ENCODE measurements at places on chromosomes 4 and X.
A peak's percentile ranks its signal among the peaks of the same experiment; 100 is the strongest.

- DNase-seq: peak; percentile 21
Observed at GRCh38 chr4:64713256-64713840, 304.1 kb upstream of the TECRL start.

DNA sequence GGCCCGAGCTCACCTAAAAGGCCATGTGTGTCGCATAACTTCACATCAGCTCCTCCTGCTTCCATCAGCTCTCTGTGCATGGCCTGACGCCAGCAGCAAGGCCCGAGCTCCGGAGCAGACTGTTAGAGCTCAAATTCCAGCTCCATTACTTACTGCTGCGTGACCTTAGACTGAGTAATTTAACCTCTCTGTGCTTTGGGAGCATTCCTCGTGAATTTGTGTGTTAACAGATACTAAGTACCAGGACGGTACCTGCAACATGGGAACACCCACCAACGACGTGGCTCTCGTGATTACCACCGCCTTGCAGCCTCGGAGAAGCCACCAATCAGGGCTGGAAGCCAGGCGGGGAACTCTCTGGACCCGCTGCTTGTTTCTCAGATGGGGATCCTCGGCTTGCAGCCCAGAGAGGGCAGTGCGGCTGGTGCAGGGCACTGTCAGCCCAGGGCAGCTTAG, 12.9 kb downstream of the LETM1 start:
- no peak for DNase-seq

DNA sequence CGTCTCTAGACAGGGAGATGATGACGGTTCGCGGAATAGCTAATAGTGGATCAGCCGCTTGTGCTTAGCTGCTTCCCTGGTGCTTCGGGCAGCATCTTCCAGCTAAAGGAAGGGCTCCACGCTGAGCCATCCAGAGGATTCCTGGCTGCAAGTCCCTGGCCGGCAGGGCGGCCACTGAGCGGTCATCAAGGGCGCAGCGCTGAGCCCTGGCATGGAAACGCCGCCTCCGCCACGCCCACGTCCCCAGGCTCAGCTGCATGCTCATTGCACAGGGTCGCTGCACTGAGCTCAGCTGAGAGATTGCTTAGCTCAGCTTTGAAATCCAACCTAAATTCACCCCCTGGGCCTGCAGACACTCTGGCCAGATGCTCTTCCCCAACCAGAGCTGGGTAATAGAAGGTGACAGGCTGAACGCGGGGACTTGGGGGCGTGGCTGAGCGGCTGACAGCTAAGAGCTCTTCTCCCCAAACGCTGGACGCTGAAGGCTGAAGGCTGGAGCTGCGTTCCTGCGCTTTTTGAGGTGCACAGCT, 118.2 kb upstream of the KIT start:
- DNase-seq: peak; percentile 82

- no peak for DNase-seq
Observed at GRCh38 chr4:158346576-158346975, 136.3 kb downstream of the TMEM144 start.

- DNase-seq: no peak
Observed at GRCh38 chrX:39679497-39680157, 418.1 kb downstream of the BCOR start.

DNA sequence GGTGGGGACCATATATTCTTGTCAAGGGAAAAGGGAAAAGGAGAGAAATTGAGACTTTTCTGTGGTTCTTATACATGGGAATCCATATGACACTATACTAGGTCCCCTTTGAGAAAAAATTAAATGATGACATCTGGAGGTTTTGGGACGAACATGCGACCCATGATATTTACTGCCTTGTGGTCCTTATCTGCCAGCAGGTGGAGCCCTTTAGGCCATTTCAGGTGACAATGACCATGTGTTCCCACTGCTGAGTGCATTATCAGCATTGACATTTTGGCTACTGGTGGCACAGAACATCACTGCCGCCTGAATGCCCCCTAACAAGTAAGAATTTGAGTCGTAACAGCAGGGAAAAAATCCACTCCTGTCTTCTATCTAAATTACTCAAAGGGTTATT, 843.4 kb downstream of the FSTL5 start:
- DNase-seq: no peak

DNA sequence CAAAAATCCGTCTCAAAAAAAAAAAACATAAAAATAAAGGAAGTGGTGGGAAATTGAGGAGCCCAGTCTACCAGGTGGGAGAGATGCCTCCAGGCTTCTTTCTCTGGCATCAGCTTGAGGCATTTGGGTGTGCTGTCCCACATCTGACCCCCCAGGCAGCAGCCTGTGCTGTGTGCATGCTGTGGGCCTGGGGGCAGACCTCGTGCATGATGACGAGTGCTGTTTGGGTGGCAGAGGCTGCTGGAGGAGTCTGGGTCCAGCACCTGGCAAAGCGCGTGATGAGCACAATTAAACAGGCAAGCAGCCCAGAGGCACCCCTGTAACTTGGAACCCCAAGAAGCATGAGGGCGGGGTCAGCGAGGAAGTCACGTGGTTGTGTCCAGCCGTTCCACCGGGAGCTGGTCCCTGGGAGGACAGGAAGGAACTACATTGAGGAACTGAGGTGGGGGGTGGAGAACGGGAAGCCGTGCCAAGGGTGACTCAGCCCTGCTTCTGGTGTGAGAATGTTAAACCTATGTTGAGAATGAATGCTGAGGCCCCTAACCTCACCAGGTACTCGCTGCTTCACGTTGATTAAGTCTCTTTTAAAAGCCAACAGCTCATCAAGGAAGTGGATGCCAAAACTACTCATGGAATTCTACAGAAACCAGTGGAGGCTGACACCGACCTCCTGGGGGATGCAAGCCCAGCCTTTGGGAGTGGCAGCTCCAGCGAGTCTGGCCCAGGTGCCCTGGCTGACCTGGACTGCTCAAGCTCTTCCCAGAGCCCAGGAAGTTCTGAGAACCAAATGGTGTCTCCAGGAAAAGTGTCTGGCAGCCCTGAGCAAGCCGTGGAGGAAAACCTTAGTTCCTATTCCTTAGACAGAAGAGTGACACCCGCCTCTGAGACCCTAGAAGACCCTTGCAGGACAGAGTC, 6.1 kb downstream of the TACC3 start:
- DNase-seq: no peak

GRCh38 chrX:129779747-129780146, at the start of gene SASH3:
Gene SASH3, plus strand, starts transcription at chrX:129779949. Its CDS starts 149 bp downstream, at chrX:129780098.
- DNase-seq: no peak

DNA sequence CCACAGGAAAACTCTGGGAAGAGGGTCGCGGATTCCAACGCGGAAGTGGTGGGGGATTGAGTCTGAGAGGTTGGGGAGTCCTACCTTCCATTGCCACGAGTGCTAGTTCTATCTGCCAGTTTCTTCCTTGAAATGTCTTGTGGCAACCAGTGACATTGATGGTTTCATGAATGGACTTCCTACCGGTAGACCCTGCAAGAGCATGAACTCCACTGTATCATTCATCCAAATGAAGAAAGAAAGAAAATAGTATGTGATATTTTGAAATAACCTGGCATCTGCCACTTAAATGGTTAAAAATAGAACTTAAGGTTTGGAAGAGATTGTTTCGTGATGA, 1.1 kb upstream of the SLC10A7 start:
- DNase-seq: peak; percentile 2

GRCh38 chr4:6619466-6620255, 20.8 kb upstream of the MRFAP1 start:
- no peak for DNase-seq

DNA sequence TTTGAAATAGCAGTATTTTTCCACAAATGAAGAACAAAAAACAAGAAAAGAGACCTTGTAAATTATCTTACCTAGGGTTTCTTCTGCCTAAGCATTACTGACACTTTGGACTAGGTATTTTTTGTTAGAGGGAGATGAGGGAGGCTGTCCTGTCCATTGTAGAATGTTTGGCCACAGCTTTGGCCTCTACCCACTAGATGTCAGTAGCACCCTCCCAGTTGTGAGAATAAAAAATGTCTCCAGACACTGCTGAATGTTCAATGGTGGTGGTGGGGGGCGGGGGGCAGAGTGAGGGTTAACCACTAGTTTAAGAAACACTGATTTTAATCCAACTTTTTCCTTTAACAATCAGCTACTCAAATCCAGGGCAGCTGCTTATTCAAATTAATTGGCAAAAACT, 25.8 kb downstream of the OTUD4 start:
- DNase-seq: peak; percentile 1

DNA sequence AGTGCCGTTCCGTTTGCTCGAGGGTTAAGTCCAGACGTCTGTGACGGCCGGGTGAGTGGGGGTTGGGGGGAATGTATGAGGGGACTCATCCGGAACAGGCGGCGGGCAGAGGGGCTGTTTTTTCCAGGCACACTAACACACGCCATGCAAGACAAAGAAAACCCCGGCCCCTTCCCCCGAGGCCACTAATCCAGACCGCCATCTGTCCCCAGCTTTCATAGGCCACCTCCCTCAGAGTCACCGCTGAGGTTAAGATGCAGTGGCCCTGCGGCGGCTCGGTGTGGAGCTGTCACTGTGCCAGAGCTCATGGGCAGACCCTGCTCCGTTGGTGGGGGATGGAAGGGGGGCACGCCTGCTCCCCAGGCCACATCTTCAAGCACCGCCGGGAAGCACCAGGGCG, 34.1 kb downstream of the SORCS2 start:
- no peak for DNase-seq

DNA sequence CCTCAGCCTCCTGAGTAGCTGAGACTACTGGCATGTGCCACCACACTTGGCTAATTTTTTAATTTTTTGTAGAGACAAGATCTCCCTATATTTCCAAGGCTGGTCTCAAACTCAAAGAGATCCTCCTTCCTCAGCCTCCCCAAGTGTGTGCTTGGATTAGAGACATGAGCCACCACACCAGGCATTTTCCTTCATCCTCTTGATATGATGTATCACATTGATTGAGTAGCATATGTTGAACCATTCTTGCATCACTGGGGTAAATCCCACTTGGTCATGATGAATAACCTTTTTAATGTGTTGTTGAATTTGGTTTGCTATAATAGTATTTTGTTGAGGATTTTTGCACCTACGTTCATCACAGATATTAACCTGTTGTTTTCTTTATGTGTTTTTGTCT, 24.2 kb upstream of the PPM1K start:
- no peak for DNase-seq

GRCh38 chr4:169024762-169025161, 14.7 kb upstream of the CBR4 start:
- no peak for DNase-seq

GRCh38 chr4:82898322-82899243, 2.0 kb upstream of the THAP9 start:
- DNase-seq: peak; percentile 11

GRCh38 chrX:52416816-52417215, 48.0 kb downstream of the XAGE2 start:
- no peak for DNase-seq

DNA sequence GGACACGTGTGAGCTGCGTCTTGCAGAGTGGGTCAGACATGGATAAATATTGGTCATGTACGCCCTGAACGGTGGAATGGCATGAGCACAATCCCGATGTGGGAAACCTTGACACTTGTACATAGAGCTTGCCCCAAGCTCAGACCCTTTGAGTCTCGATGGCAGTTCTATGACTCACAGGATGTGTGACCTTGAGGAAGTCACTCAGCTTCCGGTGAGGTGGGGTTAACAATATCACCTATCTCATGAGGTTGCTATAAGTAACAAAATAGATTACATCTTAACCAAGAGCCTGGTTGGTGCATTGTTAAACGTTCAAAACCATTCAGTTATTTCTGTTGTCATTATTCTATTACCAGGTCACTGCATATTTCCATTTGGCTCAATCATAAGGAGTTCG, 109.1 kb upstream of the TBL1X start:
- no peak for DNase-seq

- no peak for DNase-seq
Observed at GRCh38 chr4:156378033-156378665, 424.5 kb upstream of the CTSO start.

DNA sequence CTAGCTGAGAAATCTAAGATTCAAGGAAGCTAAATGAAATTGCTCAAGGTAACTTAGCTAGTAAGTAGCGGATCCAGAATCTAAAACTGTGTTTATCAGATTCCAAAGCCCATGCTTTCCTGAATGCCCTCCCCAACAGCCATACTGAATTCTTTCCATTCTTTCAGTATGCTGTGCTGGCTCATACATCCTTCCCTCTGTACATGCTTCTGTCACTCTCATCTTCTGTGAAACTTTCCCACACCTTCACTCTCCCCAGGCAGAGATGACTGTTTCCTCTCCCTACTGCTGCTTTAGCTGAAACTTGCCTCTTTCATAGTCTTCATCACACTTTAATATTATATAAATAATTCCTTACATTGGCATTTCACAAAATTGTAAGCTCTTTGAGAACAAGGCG, 39.3 kb upstream of the SMARCAD1 start:
- no peak for DNase-seq

DNA sequence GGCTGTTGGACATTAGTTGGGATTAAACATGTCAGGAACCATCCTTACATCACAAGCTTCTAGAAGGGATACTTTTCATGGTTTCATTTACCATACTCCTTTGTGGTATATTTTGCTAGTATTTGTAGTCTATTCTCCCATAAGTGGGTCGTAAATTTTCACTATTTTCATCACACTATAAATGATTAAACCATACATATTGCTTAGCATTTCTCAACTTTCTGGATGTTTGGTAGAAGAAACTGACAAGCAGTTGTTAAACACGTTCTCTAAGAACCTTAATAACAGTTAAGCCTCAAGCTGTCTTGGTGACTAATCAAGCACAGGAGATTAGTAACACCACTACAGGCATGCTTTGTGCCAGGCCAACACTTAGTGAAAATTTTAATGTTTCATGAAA, 375.5 kb downstream of the NAF1 start:
- no peak for DNase-seq

- no peak for DNase-seq
Observed at GRCh38 chr4:52014903-52015302, 5.3 kb downstream of the LRRC66 start.

DNA sequence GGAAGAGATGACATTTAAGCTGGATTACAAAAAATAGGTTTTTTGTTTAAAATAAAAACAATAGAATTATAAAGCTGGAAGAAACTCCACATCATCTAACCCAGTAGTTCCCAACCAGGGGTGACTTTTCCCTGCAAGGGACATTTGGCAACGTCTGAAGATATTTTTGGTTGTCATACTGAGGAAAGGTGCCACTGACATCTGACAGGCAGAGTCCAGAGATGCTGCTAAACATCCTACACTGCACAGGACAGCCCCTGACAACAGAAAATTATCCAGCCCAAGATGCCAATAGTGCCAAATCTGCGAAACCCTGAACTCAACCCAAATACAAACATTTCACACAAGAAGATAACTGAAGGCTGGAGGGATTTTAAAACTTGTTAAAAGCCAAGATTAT, 18.5 kb downstream of the TAB3 start:
- no peak for DNase-seq

DNA sequence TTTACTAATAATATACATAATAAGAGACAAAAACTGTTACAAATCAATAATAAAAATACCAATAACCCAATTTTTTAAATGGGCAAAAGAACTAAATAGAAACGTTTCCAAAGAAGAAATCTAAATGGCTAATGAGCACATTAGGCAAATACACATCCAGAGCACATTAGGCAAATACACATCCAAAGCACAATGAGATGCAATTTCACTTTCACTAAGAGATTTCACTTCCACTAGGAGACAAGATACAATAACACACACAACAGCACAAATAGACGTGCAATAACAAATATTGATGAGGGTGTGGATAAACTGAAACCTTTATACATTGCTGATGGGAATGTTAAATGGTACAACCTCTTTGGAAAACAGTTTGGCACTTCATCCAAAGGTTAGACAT, 250.7 kb downstream of the ARAP2 start:
- no peak for DNase-seq

Measured in SHP77 (cell line).